ENCODE measurements at places on chromosomes 6 and 20.

- DNase-seq: no peak
These were observed 114.7 kb downstream of the PRIM2 start for GRCh38 chr6:57432157-57432556.

- DNase-seq: no peak
These were observed 401.8 kb downstream of the PREX1 start for GRCh38 chr20:48425817-48426612.

DNA sequence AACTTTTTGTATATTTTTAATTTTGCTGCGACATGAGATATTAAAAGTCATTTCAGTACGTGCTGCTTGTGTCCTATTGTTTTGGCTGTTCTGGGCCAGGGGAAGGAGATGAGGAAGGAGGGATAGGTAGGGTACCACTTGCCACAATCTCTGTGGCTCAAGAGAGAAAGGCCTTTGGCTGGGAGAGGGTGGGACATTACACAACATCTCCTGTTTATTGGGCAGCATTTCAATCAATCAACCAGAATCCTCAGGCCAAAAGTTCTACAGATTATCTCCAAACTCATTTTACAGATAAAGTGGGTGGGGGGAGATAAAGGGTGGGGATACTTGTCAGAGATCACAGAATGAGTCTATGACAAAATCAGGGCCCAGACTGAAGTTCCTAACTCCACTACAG, 6.9 kb upstream of the CCM2L start:
- no peak for DNase-seq

DNA sequence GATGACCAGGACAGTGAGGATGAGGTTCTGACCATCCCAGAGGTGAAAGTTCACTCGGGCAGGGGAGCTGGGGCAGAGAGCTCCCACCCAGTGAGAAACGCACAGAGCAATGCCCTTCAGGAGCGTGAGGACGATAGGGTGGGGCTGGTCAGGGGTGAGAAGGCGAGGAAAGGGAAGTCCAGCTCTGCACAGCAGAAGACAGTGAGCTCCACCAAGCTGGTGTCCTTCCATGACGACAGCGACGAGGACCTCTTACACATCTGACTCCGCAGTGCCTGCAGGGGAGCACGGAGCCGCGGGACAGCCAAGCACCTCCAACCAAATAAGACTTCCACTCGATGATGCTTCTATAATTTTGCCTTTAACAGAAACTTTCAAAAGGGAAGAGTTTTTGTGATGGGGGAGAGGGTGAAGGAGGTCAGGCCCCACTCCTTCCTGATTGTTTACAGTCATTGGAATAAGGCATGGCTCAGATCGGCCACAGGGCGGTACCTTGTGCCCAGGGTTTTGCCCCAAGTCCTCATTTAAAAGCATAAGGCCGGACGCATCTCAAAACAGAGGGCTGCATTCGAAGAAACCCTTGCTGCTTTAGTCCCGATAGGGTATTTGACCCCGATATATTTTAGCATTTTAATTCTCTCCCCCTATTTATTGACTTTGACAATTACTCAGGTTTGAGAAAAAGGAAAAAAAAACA, 16.6 kb upstream of the SLC22A1 start:
- no peak for DNase-seq

- no peak for DNase-seq
These were observed 46.3 kb downstream of the TULP4 start for GRCh38 chr6:158358450-158359077.
